ENCODE measurements at places on chromosomes 7 and 10. TPM values are rescaled to one million over a fixed set of nuclear protein-coding genes. Genes with fewer than 3 reads are reported as not detected.
A peak's percentile ranks its signal among the peaks of the same experiment; 100 is the strongest.

GRCh38 chr7:136947347-136947746 lies 78.9 kb downstream of the CHRM2 start:
- H3K27me3 ChIP-seq: no peaks in the 10 kb centered on the region
- H3K27ac ChIP-seq: no peak overlapping the region
- DNase-seq: no peak
- no peak overlapping the region for H3K4me3 ChIP-seq

DNA sequence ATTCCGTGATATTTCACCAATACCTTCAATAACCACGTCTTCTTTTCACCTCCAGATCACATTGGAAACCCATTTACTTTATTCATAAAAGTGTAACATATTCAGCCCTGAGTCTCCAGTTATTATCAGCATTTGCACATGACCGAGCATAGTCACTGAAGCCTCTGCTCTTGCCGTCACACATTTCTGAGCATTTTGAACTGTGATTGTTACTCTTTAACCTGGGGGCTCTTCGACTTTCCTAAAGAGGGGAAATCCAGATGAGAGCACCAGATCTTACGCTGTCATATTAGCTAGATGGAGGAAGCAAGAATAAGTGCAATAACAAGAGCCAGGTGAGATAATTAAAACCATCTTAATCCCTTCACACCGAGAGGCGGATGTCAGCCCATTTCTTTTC lies 260.0 kb upstream of the NRP1 start:
- peaks cover 3% of the 10 kb centered on the region for H3K36me3 ChIP-seq
- no peak overlapping the region for H3K27ac ChIP-seq
- DNase-seq: no peak
- peaks cover 10% of the 10 kb centered on the region for H3K27me3 ChIP-seq
- no peak overlapping the region for H3K4me3 ChIP-seq

- H3K4me1 ChIP-seq: peaks cover 36% of the 10 kb centered on the region
- no peaks in the 10 kb centered on the region for H3K27me3 ChIP-seq
- H3K27ac ChIP-seq: peak overlapping the region; percentile 97
- H3K4me3 ChIP-seq: peak overlapping the region; percentile 97
- H3K36me3 ChIP-seq: peaks cover 13% of the 10 kb centered on the region
These were observed 976 bp downstream of the ABCF2 start for GRCh38 chr7:151225948-151226510.

GRCh38 chr10:104325436-104326435 lies 12.5 kb downstream of the ITPRIP start:
- no peak for DNase-seq
- H3K27ac ChIP-seq: peak overlapping the region; percentile 71
- peak overlapping the region; percentile 55 for H3K4me3 ChIP-seq
- H3K36me3 ChIP-seq: peaks cover 5% of the 10 kb centered on the region

GRCh38 chr10:110432814-110433565 lies 64.7 kb upstream of the DUSP5 start:
- no peaks in the 10 kb centered on the region for H3K27me3 ChIP-seq
- no peak for DNase-seq
- peaks cover 1% of the 10 kb centered on the region for H3K36me3 ChIP-seq

GRCh38 chr10:49615213-49615612 lies 1.4 kb downstream of the CHAT start:
- H3K27me3 ChIP-seq: peaks cover 85% of the 10 kb centered on the region
- no peak overlapping the region for H3K4me3 ChIP-seq
- H3K4me1 ChIP-seq: no peaks in the 10 kb centered on the region
- peaks cover 4% of the 10 kb centered on the region for H3K36me3 ChIP-seq
- H3K27ac ChIP-seq: no peak overlapping the region
- no peak for DNase-seq

DNA sequence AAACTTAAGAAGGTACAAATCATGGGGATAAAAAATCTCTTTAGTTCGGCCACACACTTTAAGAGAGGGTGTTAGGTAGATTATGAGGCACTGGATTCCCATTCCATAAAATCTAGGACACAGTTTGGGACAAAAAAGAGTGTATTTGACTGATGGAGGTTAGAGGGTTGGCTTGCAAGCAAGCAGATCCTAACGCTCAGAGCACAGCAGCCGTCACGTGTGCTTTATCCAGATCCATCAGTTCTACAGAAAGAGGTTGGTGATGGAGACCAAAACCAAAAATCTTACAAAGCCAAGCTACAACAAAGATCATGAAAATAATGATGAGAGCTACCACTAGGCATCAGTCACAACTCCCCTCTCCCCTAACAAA lies 549.4 kb downstream of the TNS3 start:
- H3K4me1 ChIP-seq: no peaks in the 10 kb centered on the region
- no peak overlapping the region for H3K4me3 ChIP-seq
- no peaks in the 10 kb centered on the region for H3K36me3 ChIP-seq
- H3K27me3 ChIP-seq: no peaks in the 10 kb centered on the region

- no peaks in the 10 kb centered on the region for H3K4me1 ChIP-seq
- no peak overlapping the region for H3K27ac ChIP-seq
- no peaks in the 10 kb centered on the region for H3K27me3 ChIP-seq
- H3K36me3 ChIP-seq: no peaks in the 10 kb centered on the region
- H3K4me3 ChIP-seq: no peak overlapping the region
These were observed 204.1 kb downstream of the PHF14 start for GRCh38 chr7:11177793-11178192.

- H3K4me3 ChIP-seq: no peak overlapping the region
- H3K27me3 ChIP-seq: peaks cover 6% of the 10 kb centered on the region
- H3K4me1 ChIP-seq: no peaks in the 10 kb centered on the region
- H3K27ac ChIP-seq: no peak overlapping the region
These were observed 15.6 kb upstream of the SEPTIN7 start for GRCh38 chr7:35785250-35785649.

DNA sequence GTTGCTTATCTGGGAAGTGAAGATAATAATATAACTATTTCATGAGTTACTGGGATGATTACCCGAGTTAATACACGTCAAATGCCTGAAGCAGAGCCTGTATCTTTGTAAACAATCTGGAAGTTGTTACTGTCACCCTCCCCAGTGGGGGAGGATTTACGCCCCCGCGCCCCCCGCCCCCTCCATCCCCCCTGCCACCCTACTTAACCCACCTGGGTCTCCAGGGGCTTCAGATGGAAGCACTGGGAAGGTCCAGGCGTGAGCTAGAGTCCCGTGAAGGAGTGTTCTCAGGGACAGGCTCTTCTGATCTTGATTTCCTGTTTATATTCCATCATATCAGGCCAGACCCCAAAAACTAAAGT lies 691 bp upstream of the PPA1 start:
- peak overlapping the region; percentile 92 for H3K27ac ChIP-seq
- DNase-seq: no peak
- no peaks in the 10 kb centered on the region for H3K27me3 ChIP-seq
- H3K4me1 ChIP-seq: peaks cover 46% of the 10 kb centered on the region
- H3K4me3 ChIP-seq: peak overlapping the region; percentile 86

- H3K27me3 ChIP-seq: no peaks in the 10 kb centered on the region
- H3K36me3 ChIP-seq: no peaks in the 10 kb centered on the region
- no peak overlapping the region for H3K4me3 ChIP-seq
- H3K27ac ChIP-seq: no peak overlapping the region
- no peak for DNase-seq
These were observed 185.9 kb downstream of the MAD1L1 start for GRCh38 chr7:2046581-2047565.

DNA sequence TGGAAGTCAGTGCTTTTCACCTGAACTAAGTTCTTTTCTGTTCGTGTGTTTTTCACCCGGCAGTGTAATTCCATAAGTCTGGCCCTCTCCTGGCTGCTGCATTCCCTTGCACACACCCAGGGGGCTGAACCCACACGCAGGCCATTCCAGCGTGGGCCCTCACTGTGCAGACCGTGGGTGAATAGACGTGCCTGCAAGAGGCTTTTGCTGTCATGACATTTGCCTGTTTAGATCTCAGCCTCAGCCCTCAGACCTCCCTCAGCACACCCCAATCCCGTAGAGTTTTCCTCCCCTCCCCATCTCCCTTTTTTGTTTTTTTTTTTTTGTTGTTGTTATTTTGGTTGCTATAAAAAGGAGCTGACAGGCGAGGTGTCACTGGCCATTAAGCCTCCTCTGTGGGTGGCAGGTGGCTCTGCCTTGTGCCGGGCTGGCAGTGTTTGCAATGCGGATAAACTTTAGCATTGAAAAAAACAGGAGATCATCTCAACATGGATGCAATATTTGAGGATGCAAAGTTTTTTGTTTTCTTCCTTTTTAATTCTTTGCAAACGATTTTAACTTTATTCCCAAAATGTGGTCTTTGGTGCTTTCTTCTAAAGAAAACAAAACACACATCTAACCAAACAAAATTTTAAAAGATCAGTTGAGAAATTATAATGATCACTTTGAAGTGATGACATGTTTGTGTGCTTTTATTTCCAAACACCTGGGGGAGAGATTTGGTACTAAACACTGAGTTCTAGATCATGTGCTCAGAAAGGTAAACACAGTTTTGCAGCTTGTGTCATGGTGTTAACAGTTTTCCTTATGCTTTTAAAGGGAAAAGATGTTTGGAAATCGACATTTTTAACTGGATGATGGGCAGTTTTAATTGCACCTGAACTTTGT lies 58.8 kb downstream of the WDR37 start:
- H3K27ac ChIP-seq: no peak overlapping the region
- H3K27me3 ChIP-seq: no peaks in the 10 kb centered on the region
- H3K4me3 ChIP-seq: no peak overlapping the region
- no peak for DNase-seq
- peaks cover 56% of the 10 kb centered on the region for H3K36me3 ChIP-seq

DNA sequence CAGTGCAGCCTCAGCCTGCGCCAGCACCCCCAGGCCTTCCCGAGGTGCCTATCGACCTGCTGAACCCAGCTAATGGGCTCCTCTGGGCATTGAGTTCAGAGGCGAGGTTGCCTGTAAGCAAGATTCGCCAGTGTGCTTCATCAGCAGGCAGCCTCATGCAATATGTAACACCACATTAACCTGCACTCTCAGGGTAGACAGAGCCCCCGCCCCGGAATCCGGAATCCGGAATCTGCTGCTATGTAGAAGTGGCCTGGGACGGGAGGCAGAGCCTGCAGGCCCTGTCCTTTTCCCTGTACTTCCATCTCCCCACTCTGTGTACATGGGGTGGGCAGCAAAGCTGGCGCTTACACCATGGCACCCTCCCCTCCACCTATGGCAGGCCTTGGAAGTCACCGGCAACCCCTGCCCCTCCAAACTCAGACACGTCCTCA lies 83.9 kb upstream of the RET start:
- no peaks in the 10 kb centered on the region for H3K36me3 ChIP-seq
- no peak overlapping the region for H3K4me3 ChIP-seq
- DNase-seq: no peak
- H3K27ac ChIP-seq: no peak overlapping the region
- H3K4me1 ChIP-seq: peaks cover 9% of the 10 kb centered on the region

GRCh38 chr7:123498601-123499000 lies 35.8 kb downstream of the IQUB start:
- no peak overlapping the region for H3K27ac ChIP-seq
- no peaks in the 10 kb centered on the region for H3K4me1 ChIP-seq
- peaks cover 22% of the 10 kb centered on the region for H3K27me3 ChIP-seq
- no peak for DNase-seq
- no peak overlapping the region for H3K4me3 ChIP-seq

- DNase-seq: no peak
- no peak overlapping the region for H3K4me3 ChIP-seq
- H3K27me3 ChIP-seq: no peaks in the 10 kb centered on the region
- H3K27ac ChIP-seq: no peak overlapping the region
These were observed 3.3 kb downstream of the PCDH15 start for GRCh38 chr10:54797636-54798321.

GRCh38 chr10:44925224-44925623 lies 14.1 kb downstream of the TMEM72 start:
- no peak overlapping the region for H3K27ac ChIP-seq
- no peak overlapping the region for H3K4me3 ChIP-seq
- no peaks in the 10 kb centered on the region for H3K36me3 ChIP-seq
- no peak for DNase-seq
- no peaks in the 10 kb centered on the region for H3K4me1 ChIP-seq
- H3K27me3 ChIP-seq: no peaks in the 10 kb centered on the region

DNA sequence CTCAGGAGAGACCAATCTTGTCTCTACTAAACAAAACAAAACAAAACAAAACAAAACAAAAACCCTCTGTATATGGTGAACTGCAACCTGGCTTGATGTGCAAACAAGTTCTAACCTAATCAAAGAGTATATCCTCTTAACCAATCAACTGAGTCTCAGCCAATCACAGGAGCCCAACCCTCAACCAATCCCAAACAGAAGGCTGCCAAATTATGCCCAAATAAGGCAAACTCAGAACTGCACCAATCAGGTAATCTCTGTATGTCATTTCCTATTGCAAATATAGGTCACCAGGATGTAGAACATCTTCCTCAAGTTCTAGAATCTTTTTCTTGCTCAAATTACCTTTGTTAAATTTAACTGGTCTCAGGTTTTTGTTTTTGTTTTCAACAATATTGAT lies 5.2 kb downstream of the FAM133B start:
- no peak for DNase-seq
- H3K36me3 ChIP-seq: peaks cover 10% of the 10 kb centered on the region
- no peaks in the 10 kb centered on the region for H3K27me3 ChIP-seq
- peak overlapping the region; percentile 66 for H3K27ac ChIP-seq

- H3K4me3 ChIP-seq: no peak overlapping the region
- no peaks in the 10 kb centered on the region for H3K4me1 ChIP-seq
- DNase-seq: no peak
- no peak overlapping the region for H3K27ac ChIP-seq
- H3K27me3 ChIP-seq: peaks cover 12% of the 10 kb centered on the region
These were observed 19.3 kb downstream of the PPP1R3C start for GRCh38 chr10:91613411-91614187.

DNA sequence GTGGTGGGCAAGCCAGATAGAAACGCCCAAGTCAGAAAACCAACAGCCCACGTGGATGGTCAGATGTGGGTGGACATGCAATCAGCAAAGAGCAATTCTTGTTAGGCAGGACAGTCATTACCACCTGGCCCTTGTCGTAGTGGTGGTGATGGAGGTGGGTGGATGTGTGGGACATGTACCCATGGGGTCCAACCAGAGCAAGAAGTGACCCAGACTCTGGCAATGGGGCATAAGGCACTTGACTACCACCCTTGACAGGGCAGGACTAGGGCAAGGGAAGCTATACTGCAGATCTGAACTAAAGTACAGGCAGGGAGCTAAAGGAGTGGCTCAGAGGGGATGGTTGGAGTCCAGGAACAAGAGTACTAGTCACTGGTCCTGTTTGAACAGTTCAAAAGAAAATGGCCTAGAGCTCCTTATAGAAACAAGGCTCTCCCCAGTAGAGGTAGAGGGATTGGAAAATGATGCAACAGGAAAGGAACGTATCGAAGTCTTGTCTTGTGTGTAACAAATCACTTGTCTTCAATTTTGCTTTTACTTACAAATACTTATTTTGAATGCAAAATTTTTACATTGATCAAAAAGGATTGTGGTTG lies 17.6 kb downstream of the LMOD2 start:
- no peaks in the 10 kb centered on the region for H3K4me1 ChIP-seq
- no peak for DNase-seq
- H3K27ac ChIP-seq: no peak overlapping the region

GRCh38 chr7:139749545-139749944 lies 28.3 kb downstream of the HIPK2 start:
- H3K36me3 ChIP-seq: no peaks in the 10 kb centered on the region
- DNase-seq: no peak
- H3K4me3 ChIP-seq: no peak overlapping the region
- H3K4me1 ChIP-seq: peaks cover 36% of the 10 kb centered on the region
- H3K27ac ChIP-seq: no peak overlapping the region

SDK1 gene
- total RNA-seq: 6.3 TPM

ASB10 gene
- not detected for total RNA-seq

LRRD1 gene
- not detected for total RNA-seq

METTL27 gene
- not detected for total RNA-seq

RGS10 gene
- total RNA-seq: 208 TPM

COX15 gene
- total RNA-seq: 38.2 TPM

HPSE2 gene
- not detected for total RNA-seq

TUBB8 gene
- total RNA-seq: not detected

All from activated T-cell treated with anti-CD3 and anti-CD28 coated beads, Interleukin-2, amount 50 U/mL, for 72 hours (primary cell).